ENCODE measurements at places on chromosomes 13 and 19. TPM values are rescaled to one million over a fixed set of nuclear protein-coding genes. Genes with fewer than 3 reads are reported as not detected.

- H3K27me3 ChIP-seq = no peaks in the 10 kb centered on the region
- DNase-seq = no peak
- H3K27ac ChIP-seq = no peak overlapping the region
- no peak overlapping the region for H3K4me3 ChIP-seq
Observed at GRCh38 chr13:75061909-75062308, 420.1 kb downstream of the TBC1D4 start.

GRCh38 chr19:18319591-18320135 lies 3.2 kb downstream of the LSM4 start:
- peak; percentile 9 for DNase-seq
- peaks cover 3% of the 10 kb centered on the region for H3K36me3 ChIP-seq
- H3K27me3 ChIP-seq = no peaks in the 10 kb centered on the region
- no peak overlapping the region for H3K4me3 ChIP-seq
- peaks cover 25% of the 10 kb centered on the region for H3K4me1 ChIP-seq
- H3K27ac ChIP-seq = no peak overlapping the region

DNA sequence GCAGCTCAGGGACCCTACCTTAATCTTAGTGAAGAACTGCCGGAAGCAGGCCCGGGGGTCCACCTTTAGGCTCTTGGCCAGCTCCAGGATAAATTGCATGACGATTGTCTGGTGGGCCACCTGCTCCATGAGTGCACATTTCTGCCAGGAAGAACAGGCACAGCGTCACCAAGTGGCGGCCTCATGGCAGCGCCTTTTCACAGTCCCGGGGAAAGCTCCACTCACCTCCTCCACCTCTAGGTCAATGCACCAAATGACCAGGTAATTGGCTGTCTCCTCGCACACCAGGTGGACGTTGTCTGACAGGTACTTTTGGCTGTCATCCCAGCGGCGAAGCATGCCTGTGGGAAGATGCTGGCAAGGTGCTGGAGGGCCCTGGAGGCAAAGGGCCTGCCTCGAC lies 8.3 kb downstream of the CDC37 start:
- DNase-seq = peak; percentile 67
- H3K27ac ChIP-seq = no peak overlapping the region
- H3K27me3 ChIP-seq = no peaks in the 10 kb centered on the region
- H3K4me3 ChIP-seq = no peak overlapping the region

- H3K36me3 ChIP-seq = no peaks in the 10 kb centered on the region
- no peaks in the 10 kb centered on the region for H3K4me1 ChIP-seq
- H3K4me3 ChIP-seq = no peak overlapping the region
- peaks cover 25% of the 10 kb centered on the region for H3K27me3 ChIP-seq
- no peak for DNase-seq
Observed at GRCh38 chr13:98613591-98613990, 36.7 kb upstream of the STK24 start.

DNA sequence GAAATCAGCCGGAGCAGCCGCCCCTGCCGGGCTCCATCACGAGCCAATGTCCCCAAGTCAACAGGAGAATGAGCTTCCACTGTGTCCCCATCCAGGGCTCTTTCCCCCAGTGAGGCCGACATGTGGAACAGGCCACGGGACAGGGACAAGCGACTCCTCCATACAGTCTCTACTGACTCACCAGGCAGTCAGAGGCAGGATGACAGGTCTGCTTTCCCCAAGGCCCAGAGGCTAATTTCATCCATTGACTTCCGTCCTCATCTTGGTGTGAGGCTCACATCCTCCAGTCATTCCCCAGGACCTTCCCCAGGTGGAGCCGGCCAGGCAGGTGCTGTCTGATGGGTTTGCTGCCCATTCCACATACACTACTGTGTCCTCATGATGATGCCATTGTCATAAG lies 3.5 kb downstream of the CEACAM6 start:
- H3K27me3 ChIP-seq = peaks cover 4% of the 10 kb centered on the region
- no peak overlapping the region for H3K4me3 ChIP-seq
- H3K27ac ChIP-seq = no peak overlapping the region
- no peaks in the 10 kb centered on the region for H3K4me1 ChIP-seq
- DNase-seq = no peak
- no peaks in the 10 kb centered on the region for H3K36me3 ChIP-seq

GRCh38 chr13:36903925-36904595 lies 16.0 kb downstream of the SMAD9 start:
- H3K4me1 ChIP-seq = no peaks in the 10 kb centered on the region
- no peak overlapping the region for H3K4me3 ChIP-seq
- no peaks in the 10 kb centered on the region for H3K27me3 ChIP-seq
- DNase-seq = no peak
- H3K36me3 ChIP-seq = no peaks in the 10 kb centered on the region

DNA sequence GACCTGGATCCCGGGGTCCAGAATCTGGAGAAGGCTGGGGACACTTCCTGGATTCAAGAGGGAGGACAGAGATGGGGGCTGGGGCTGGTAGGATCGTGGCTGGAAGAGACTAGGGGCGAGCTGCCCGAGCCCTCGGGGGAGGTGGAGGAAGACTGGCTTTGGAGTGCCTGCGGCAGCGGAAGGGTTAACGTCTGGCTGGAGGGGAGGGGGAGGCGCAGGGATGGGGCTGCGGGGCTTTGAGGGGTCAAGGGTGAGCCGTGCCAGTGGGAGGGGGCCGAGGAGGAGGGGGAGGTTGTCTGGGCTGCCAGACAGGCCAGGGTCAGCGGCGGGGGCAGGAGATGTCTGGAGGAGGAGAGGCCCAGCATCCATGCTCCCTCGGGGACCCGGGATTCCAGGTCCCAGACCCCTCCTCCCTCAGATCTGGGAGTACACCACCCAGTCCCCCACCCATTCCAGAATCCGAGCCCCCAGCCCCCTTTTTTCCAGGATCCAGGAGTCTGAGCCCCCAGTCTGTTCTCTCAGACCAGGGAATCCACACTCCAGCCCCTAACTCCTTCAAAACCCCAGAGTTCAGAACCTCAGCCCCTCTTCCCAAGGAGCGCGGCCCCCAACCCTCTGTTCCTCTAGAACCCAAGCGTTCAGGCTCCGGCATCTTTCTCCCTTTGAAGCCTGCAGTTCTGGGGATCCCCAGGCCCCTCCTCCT lies 3.2 kb upstream of the SPACA6 start:
- DNase-seq = peak; percentile 84
- H3K27ac ChIP-seq = peak overlapping the region; percentile 94
- peak overlapping the region; percentile 84 for H3K4me3 ChIP-seq
- H3K4me1 ChIP-seq = peaks cover 44% of the 10 kb centered on the region
- no peaks in the 10 kb centered on the region for H3K27me3 ChIP-seq

DNA sequence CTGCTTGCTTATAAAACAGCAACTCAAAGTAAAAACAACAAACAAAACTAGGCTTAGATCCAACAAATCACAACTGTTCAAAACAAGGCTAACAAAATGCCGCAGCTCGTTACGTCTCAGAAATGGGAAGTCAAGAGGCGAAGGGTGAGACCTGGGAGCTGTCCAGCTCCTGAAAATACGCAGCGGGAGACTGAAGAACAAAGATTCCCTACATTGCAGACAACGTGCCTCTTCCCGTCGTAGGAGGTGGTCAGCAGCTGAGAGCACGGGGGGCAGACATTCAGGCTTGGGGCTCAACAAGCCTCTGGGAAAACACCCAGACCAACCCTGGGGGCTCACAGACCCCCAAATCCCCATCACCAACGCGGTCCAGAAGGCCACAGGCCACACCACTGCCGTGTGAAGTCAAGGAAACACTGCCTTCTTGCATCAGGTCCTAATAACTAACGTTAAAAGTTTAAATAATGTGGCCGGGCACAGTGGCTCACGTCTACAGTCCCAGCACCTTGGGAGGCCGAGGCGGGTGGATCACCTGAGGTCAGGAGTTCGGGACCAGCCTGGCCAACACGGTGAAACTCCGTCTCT lies 13.5 kb downstream of the PLPP2 start:
- peak; percentile 87 for DNase-seq
- no peak overlapping the region for H3K27ac ChIP-seq
- no peak overlapping the region for H3K4me3 ChIP-seq

DNA sequence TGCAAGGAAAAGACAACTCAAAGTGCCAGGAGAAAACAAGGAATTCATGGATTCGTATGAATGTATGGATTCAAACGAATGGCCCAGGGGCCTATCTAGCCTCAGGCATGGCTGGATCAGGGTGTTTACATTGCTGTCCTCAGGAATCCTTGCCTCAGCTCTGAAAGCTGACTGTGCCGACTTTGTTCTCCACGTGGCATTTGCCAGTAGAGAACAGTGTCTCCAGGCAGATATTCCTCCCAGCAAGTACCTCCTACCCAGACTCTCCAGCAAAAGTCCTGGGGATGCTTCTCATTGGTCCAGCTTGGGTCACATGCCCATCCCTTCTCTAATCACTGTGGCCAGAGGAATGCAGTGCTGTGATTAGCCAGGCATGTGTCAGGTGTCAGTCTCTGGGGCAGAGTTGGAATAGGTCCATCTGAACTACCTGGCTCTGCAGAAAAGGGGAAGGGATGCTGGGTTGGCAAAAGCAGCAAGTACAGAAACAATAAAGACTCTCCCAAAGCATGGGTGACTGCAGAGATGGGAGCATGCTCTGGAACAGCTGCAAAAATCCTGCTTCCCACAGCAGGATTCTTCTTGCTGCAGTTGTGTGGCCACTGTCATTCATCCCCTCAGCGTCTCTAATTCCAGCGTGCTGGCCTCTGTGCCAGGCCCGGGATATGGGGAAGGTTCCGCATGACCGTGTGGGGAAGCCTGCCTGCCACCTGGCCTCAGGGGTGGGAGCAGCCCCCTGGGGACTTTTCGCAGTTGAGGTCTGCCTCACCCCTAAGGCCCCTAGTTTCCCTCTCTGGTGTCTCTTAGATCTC lies 30.0 kb downstream of the CCNE1 start:
- peaks cover 10% of the 10 kb centered on the region for H3K4me1 ChIP-seq
- H3K27ac ChIP-seq = no peak overlapping the region
- H3K27me3 ChIP-seq = peaks cover 18% of the 10 kb centered on the region
- no peak overlapping the region for H3K4me3 ChIP-seq

GRCh38 chr13:27541386-27541785 lies 78.9 kb downstream of the LNX2 start:
- no peaks in the 10 kb centered on the region for H3K36me3 ChIP-seq
- H3K4me1 ChIP-seq = peaks cover 4% of the 10 kb centered on the region
- H3K27me3 ChIP-seq = no peaks in the 10 kb centered on the region
- H3K27ac ChIP-seq = no peak overlapping the region
- no peak overlapping the region for H3K4me3 ChIP-seq
- no peak for DNase-seq

GRCh38 chr19:10660346-10660745 lies 6.2 kb downstream of the ILF3 start:
- no peak for DNase-seq
- H3K4me3 ChIP-seq = no peak overlapping the region
- H3K36me3 ChIP-seq = peaks cover 29% of the 10 kb centered on the region
- H3K27me3 ChIP-seq = no peaks in the 10 kb centered on the region
- H3K27ac ChIP-seq = no peak overlapping the region
- H3K4me1 ChIP-seq = peaks cover 39% of the 10 kb centered on the region

GRCh38 chr13:110334256-110334655 lies 27.2 kb downstream of the COL4A2 start:
- H3K36me3 ChIP-seq = peaks cover 35% of the 10 kb centered on the region
- H3K27me3 ChIP-seq = no peaks in the 10 kb centered on the region

DNA sequence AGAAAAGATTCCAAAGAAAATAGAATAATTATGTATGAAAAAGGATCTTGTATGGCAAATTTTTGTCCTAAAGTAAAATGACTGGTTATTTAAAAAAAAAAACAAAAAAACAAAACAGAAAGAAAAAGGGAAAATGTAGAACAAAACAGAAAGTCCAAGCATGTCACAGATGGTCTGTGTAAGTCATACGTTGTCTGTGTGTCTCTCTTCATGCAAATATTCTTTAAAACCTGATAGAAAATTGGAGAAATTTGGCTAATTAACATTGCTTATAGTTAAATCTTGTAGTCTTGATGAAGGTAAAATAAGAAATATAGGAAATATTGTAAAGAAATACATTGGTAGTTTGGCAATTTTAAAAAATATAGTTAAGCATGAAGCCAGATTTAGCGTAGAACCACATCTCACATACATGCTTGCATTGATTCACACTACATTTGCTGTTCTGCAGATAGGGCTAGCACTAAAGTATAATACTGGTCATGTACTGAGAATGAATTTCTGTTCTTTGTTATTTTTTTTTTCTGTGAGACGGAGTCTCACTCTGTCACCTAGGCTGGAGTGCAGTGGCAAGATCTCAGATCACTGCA lies 58.4 kb downstream of the SPRYD7 start:
- H3K36me3 ChIP-seq = no peaks in the 10 kb centered on the region
- DNase-seq = no peak
- H3K27me3 ChIP-seq = no peaks in the 10 kb centered on the region
- no peak overlapping the region for H3K27ac ChIP-seq
- no peak overlapping the region for H3K4me3 ChIP-seq
- no peaks in the 10 kb centered on the region for H3K4me1 ChIP-seq

DNA sequence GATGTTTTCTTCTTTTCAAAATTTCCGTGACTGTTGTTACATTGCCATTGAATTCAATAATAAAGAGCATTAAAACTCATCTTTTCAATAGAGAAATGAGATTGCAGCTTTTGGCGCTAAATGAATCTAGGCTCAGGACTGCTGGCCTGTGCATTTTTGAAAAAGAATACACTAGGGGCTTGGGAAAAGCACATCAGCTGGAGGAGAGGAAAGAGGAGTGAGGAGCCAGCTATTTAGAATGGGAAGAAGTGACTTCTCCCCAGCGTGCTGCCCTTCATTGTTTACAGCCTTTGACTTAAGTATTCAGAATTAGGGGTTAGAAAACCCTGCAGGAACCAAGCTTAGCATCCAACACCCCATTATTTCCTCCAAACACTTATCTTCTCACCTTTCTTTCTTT lies 43.3 kb downstream of the TNFSF11 start:
- no peak for DNase-seq
- H3K4me3 ChIP-seq = no peak overlapping the region
- no peaks in the 10 kb centered on the region for H3K36me3 ChIP-seq
- H3K27ac ChIP-seq = no peak overlapping the region
- H3K4me1 ChIP-seq = no peaks in the 10 kb centered on the region
- peaks cover 7% of the 10 kb centered on the region for H3K27me3 ChIP-seq

DNA sequence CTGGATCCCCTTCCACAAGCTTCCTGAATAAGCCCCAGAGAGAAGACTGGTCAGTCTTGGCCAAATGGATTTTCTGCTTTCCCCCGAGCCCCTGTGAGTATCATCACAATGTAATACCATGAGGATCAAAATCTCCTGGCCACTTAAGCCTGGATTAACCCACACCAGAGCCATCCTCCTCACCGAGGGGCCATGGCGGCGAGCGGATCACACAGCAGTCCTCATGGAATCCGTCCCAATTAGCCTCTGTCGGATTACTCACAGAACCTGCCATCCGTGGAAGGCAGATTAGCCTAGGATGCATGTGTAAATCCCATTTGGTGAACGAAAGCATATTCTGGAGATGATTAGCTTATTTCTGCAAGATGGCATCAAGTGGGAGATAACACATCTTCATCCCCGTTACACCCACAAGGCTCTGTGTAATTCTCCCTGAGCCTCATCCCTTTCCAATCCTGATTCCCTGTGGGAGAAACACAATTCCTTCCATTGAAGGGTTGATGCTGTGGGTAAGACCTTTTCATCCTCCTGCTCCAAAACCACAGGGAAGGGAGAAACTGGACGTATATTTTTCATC lies 42.5 kb downstream of the GNG7 start:
- no peaks in the 10 kb centered on the region for H3K4me1 ChIP-seq
- no peaks in the 10 kb centered on the region for H3K36me3 ChIP-seq
- DNase-seq = no peak
- H3K27me3 ChIP-seq = no peaks in the 10 kb centered on the region

OR7A5 gene
- total RNA-seq = not detected

KL gene
- total RNA-seq = not detected

PPFIA3 gene
- 1.1 TPM for total RNA-seq

C19orf67 gene
- not detected for total RNA-seq

NLRP11 gene
- not detected for total RNA-seq

TMEM59L gene
- total RNA-seq = 0.36 TPM

SIGLEC10 gene
- total RNA-seq = not detected

ZNF628 gene
- total RNA-seq = 1.5 TPM

NLRP4 gene
- total RNA-seq = not detected
